ENCODE measurements at places on chromosomes 3 and 15.

DNA sequence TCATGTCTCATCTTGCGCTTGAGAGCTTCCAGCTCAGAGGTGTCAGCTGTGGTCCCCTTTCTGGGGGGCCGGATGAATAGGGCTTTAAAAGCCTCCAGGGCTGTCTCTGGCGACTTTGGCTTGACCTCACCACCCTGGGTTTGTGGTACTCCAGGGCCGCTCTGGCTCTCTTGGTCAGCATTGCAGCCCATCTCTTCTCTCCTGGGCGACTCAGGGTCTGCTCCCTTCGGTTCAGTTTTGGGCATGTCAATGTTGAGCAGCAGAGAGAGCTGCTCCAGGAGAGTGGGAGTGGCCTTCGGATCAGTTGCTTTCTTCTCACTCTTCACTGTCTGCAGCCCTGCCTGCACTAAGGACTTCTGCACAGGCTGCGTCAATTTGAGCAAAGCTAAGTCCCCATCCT, 127.9 kb downstream of the FMN1 start:
- DNase-seq = no peak

DNA sequence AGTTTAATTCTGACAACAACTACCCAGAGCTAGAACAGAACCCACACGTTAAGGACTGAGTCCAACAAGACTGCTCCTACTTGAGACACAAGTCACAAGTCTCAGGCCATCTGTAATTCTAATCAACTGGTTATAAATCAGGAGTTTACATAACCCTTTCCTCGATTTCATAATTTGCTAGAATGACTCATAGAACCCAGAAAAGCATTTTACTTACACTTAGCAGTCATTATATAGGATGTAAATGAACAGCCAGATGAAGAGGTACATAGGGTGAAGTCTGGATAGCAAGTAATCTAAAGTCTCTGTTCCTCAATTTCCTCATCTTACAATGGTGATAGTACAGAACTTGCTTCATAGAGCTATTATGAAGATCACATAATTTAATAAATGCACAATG, 1018.2 kb downstream of the DIPK2A start:
- DNase-seq = no peak

- no peak for DNase-seq
Measured at GRCh38 chr15:75446151-75446550, 5.3 kb downstream of the SIN3A start.

- DNase-seq = no peak
Measured at GRCh38 chr3:188042466-188042865, 111.5 kb upstream of the LPP start.

GRCh38 chr15:25481208-25481859, 42.5 kb upstream of the UBE3A start:
- DNase-seq = no peak

DNA sequence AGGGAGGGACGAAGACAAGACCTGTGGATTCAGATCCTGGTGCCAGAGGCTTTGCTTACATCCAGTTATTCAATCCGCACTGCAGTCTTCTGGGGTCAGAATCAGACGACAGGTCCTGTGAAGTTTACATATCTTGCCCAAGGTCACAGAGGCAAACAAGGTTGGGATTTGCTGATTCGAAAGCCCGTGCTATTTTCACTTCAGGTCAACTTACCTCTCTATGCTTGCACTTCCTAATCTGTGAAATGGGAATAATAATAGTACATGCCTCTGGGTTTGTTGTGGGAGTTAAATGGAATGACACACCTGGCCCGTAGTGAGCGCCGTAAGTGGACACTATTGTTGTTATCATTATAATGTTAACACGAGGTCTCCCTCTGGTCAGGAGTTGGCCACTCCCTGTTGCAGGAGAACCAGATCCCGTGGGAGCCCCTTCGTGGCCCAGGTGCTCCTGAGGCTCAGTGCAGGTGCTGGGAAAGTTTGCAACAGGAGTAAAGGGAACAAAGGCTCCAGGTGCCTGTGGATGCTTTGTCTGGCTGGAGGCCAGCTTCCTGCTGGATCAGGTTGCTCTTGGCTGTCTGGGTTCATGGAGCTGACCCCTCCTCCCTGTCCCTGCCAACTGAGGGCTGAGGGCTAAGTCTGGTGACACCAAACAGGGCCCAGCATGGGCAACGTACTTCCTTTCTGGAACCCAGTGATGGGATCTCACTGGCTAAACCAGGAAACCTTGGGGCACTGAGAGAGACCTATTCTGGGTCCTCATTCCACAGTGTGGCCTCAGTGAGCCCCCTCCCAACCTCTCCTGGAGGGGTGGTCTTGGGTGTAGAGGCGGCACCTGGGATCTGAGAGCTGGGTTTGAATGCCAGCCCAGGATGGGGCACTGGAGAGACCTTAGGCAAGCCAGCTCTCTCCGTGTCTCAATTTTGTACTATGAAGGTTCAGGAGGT, 40.1 kb upstream of the SEMA4B start:
- DNase-seq = no peak

DNA sequence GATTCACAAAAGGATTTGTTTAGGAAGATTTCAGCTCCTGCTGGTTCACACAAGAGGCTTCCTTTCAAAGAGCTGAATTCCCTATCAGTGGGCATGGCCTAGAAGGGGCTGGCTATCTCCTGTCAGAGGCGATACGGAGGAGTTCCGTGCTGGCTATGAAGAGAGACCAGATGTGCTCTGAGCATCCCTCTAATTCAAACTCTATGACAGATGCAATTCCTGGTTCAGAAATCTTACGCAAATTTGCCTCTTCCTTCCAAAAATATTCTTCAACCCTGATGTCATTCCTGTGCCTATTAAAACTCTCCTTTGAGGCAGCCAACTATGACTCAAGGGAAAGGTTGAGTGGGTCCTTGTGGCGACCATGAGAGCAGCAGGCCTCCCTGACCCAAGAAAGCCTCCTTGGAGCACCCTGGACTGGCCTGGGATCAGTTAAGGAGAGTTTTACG, 139.3 kb upstream of the HES1 start:
- DNase-seq = no peak

GRCh38 chr3:18900994-18901393, 247.3 kb upstream of the KCNH8 start:
- DNase-seq = no peak

DNA sequence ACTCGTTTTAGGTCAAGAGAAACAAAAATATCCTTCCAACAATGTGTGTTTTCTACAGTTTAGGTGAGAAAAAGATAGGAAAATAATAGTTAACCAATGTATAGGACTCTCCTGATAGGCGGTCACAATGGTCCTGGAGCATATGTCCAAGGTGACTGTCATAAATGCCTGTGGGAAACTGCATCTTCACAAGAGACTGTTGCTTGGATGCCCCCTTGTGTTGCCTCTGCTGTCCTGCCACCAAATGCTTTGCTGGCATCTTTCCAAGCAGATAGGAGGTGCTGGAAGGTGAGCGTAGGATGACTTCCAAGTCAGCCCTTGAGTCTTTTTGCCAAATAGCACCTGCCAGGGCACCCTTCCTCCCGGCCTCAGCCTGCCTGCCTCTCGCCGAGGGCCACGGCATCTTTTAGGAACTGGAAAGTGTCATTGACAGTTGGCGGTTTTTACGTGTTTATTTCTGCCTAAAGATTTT, 24.1 kb upstream of the SACM1L start:
- no peak for DNase-seq

DNA sequence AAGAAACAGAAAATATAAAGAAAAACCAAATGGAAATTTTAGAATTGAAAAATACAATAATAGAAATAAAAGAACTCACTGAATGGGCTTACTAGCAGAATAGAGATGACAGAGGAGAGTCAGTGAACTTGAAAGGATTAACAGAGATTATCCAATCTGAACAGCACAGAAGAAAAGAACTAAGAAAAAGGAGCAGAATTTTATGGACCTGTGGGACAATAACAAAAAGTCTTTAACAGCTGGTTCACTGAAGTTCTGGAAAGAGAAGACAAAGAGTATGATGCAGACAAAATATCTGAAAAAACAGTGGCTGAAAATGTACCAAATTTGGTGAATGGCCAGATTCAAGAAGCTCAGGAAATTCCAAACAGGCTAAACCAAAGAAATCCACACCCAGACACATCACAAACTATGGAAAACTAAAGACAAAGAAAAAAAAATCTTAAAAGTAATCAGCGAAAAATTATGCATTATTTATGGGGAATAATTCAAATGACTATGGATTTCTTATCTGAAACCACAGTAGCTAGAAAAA, 9.7 kb upstream of the GNB5 start:
- no peak for DNase-seq

DNA sequence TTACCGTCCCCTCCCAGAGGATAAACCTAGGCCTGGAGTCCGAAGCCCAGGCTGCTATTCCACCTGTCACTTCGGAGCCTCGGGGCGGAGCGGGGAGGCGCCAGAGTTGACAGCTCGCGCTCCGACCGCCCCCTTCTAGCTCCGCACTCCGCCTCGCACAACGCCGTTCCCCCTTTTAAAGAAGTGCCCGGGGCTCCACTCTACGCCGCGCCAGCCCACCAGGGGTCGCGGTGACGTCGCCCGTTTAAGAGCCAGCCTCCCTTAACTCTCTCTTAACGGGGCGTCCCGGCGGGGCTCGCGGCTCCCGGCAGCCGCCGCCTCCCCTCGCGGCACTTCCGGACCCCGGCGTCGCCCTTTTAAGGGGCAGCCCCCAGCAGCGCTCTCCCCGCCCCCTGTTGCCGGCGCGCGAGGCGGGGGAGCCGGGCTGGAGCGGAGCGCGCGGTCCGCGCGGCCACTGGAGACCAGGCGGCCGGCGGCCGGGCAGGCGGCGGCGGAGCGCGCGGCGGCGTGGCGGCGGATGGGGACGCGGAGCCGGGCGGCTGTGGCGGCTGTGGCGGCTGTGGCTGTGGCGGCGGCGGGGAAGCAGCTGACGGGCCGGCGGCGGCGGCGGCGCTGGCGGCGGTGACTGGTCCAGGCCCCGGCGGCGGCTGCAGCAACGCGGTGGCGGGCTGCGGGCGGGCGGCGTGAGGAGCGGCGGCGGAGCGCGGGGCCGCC, at the start of gene INAFM2:
Gene INAFM2 (plus strand): TSS at position 454 of the 714 bp plus-strand sequence. CDS start 364 bp downstream, outside the sequence.
- DNase-seq = peak; percentile 62

DNA sequence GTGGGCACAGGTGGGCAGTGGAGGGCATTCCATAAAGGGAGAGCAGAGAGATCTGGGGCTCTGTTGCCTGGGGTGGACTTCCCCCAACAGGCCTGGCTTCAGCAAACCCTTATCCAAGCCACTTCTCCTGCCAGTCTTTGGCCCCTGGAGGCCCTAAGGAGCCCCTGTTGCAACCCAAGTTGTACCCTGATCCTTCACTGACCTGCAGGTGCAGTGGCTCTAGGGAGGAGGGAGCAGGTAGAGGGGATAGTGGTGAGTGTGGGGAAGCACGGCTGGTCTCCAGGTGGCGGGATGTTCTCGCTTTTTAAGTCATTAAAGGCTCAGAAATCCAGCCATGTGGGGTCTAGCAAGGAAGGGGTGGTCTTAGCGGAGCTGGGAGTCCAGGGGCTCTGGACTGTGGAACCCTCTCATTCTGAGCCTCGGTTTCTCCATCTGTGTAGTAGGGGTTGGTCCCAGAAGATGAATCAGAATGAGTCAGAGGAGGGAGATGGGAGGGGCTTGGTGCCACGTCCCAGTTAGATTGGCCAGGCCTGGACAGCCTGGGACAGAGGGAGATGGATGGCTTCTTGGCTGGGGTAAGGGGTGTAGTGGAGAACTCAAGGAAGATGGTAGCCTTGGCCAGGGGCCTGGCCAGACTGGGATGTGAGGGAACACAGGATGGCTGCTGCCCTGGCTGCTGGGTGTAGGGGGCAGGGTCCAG, 2.6 kb downstream of the ZBTB47 start:
- DNase-seq = no peak

DNA sequence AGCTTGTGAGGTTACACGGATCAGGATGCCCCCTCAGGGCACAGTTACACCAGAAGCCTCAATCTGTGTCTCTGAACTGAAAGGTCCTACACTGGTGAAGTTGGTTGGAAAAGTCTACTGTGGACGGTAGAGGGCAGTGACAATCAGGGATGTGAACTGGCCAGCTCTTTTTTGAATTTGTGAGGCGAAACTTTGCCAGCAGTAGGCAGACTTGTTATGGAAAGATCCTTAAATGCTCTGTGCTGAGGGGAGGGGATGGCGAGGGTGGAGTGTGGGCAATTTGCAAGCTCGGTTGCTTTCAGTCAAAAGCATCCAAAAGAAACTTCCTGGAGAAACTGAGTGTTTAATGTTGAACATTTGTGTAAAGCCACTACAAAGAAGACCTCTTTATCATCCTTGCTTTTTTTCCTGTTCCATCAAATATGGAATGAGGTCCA, 127.4 kb upstream of the ABHD17C start:
- DNase-seq = peak; percentile 73

- no peak for DNase-seq
Measured at GRCh38 chr3:133506215-133506901, 67.1 kb upstream of the CDV3 start.

DNA sequence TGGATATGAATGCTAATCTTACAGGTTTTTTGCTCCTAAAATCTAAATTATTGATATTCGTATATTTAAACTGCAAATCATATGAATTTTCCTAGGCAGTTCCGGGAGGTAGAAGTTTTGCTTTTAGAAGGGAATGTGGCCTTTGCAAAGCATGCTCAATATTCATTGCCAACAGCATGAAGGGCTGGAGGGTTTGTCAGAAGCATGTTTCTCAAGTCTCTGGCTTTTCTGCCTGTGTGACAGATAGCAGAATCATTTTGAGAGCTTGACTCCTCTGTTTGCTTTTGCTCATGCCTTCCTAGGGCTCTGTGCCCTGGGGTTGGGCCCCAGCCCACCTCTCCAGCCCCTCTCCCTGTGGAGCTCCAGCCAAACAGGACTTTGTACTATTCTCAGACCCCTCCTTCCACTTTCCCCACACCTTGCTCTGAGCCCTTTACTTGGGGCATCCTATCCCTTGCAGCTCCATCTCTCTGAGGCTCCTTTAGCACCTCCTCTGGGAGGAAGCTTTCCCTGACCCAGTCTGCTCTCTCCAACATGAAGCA, 91.3 kb downstream of the ARNT2 start:
- DNase-seq = no peak

DNA sequence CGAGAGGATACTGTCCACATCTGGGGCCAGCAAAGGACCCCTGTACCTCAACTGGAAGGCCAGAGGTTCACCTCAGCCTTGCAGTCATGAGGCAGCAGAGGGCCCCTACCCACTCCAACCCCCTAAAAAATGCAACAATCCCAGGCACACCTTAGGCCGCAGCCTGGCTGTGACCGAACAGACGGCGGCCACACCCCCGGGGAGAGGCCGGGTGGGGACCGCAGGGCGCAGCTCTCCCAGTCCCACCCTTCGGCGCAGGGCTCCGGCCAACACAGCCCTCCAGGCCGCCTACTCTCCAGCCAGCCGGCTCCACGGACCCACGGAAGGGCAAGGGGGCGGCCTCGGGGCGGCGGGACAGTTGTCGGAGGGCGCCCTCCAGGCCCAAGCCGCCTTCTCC, 457 bp upstream of the DNAJA4 start:
- no peak for DNase-seq

GRCh38 chr3:60555686-60556354, 695.4 kb downstream of the FHIT start:
- DNase-seq = no peak

DNA sequence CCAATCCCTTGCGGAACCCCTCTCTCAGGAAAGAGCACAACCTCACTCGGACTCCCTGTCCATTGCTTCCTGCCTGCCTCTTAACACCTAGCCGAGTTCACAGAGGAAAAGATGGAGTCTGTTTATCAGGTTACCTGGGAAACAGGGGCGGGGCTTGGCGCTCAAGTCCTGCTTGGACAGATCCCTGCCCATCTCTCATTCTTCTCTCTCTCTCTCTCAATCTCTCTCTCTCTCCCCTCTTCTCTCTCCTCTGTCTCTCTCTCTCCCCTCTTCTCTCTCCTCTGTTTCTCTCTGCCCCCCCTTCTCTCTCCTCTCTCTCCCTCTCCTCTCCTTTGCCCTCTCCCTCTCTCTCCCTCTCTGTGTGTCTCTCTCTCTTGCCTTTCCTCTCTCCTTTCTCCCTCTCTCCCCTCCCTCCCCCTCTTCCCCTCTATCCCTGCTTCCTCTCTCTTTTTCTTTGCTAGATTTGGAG, at the start of gene EFHB:
Gene EFHB (minus strand): TSS at position 120 of the 469 bp plus-strand sequence. CDS start 199 bp downstream, outside the sequence.
- DNase-seq = no peak

Measured in BJ (cell line).